Gastroesophageal sphincter (tissue), 4 donors: ENCODE measurements at places on chromosomes 1 and 21. TPM values are rescaled to one million over a fixed set of nuclear protein-coding genes. Genes with fewer than 3 reads are reported as not detected.

DNA sequence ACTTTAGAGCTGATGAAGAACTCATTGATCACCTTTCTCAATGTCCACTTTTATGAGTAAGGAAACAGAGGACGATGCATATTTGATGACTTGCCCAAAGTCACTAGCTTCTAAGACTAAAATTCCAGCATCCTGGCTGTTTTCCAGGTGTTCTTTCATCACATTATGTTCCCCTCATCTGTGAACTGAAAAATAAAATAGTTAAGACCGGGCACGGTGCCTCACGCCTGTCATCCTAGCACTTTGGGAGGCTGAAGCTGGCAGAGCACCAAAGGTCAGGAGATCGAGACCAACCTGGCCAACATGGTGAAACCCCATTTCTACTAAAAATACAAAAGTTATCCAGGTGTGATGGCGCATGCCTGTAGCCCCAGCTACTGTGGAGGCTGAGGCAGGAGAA is 297.5 kb downstream of the DUSP10 start:
- peak; percentile 52 for ATAC-seq

GRCh38 chr21:29343519-29343918 is 44.8 kb downstream of the BACH1 start:
- ATAC-seq: no peak

DNA sequence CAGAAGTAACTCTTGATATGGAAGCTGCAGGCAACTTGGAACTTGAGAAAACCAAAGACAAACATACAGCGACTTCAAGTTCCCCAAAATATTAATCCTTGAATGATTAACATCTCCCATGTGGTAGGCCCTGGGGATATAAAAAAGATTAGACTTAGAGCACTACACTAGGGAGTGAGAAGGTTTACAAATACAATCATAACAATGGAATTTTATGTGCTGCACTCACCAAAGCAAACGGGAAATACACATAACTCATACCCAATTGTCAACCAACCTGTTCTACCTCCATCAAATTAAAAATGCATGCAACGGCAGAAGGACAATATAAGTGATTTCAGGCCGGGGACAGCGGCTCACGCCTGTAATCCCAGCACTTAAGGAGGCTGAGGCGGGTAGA is 3.7 kb downstream of the SMYD3 start:
- ATAC-seq: no peak

- no peak for ATAC-seq
Observed at GRCh38 chr1:84001501-84001900, 2.6 kb upstream of the TTLL7 start.

- no peak for ATAC-seq
Observed at GRCh38 chr1:227603327-227603726, 40.0 kb downstream of the ZNF678 start.

NPR1 gene
- total RNA-seq: 43.6 TPM

PRAMEF1 gene
- total RNA-seq: not detected

IVL gene
- 0.31 TPM for total RNA-seq
